ENCODE measurements at places on chromosomes 16 and 17. TPM values are rescaled to one million over a fixed set of nuclear protein-coding genes. Genes with fewer than 3 reads are reported as not detected.

Gene SPATA32
- total RNA-seq, result not detected

Gene ZNF205
- 16.4 TPM for total RNA-seq

Gene DOC2B
- total RNA-seq, result not detected

- no peak for DNase-seq
Measured at GRCh38 chr17:32564325-32564724, 77.5 kb downstream of the CDK5R1 start.

DNA sequence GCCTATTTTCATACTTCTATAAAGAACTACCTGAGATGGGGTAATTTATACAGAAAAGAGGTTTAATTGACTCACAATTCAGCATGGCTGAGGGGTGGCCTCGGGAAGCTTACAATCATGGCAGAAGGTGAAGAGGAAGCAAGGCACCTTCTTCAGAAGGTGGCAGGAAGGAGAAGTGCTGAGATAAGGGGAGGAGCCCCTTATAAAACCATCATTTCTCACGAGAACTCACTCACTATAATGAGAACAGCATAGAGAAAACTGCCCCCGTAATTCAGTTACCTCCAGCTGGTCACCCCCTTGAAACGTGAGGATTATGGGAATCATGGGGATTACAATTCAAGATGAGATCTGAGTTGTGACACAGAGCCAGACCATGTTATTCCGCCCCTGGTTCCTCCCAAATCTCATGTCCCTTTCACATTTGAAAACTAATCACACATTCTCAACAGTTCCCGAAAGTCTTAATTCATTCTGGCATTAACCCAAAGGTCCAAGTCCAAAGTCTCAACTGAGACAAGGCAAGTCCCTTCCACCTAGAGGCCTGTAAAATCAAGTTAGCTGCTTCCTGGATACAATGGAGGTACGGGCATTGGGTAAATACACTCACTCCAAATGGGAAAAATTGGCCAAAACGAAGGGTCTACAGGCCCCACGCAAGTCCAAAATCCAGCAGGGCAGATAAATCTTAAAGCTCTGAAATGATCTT, 237.7 kb downstream of the CDH13 start:
- DNase-seq, result no peak

GRCh38 chr16:82808036-82808435, 181.3 kb downstream of the CDH13 start:
- DNase-seq, result no peak

DNA sequence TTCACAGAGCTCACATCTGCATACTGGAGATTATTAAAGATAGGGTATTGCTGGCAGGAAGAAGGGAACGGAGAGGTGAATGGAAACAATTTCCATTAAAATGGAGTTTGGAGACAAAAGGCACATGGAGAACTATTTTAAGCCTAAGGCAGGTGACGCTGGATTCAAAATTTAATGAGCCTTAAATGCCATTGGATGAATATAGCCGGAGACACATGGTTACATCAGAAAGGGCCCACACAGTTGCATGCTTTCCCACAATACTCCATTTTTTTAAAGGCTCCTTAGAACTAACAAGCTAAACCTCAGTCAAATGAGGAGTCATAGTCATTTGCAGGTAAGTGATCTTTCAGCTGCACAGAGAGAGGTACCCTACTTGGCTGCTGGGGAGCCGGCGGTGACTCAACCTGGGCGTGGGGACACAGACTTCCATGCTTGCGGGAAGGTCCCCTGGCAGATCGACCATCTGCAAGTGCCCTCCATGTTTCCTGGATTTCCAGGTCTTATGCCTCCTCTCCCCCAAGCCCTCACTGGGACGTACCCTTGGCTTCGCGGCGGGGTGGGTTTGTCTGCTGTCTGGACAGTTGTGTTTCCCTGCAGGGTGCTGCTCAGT, 259.2 kb downstream of the CBLN1 start:
- DNase-seq, result peak; percentile 16

DNA sequence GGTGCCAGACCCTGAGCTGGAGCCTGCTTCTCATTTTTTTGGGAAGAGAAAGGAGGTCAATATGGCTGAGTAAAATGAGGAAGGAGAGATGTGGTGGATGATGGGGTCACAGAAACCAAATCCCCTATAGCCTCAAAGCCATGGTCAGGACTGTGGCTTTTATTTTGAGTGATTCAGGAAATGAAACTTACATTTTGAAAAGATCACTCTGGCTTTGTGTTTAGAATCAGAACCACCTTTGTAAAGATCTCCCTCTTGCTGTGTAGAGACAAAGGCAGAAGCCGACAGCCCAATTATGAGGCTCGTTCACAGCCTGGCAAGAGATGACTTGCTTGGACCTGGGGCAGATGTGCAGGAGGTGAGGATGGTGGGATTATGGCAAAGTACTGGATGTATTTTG, 121.6 kb upstream of the ANKFN1 start:
- DNase-seq, result no peak

- no peak for DNase-seq
Measured at GRCh38 chr17:63066158-63066813, 100.3 kb downstream of the TANC2 start.

- DNase-seq, result no peak
Measured at GRCh38 chr17:75922173-75922961, 17.7 kb upstream of the MRPL38 start.

DNA sequence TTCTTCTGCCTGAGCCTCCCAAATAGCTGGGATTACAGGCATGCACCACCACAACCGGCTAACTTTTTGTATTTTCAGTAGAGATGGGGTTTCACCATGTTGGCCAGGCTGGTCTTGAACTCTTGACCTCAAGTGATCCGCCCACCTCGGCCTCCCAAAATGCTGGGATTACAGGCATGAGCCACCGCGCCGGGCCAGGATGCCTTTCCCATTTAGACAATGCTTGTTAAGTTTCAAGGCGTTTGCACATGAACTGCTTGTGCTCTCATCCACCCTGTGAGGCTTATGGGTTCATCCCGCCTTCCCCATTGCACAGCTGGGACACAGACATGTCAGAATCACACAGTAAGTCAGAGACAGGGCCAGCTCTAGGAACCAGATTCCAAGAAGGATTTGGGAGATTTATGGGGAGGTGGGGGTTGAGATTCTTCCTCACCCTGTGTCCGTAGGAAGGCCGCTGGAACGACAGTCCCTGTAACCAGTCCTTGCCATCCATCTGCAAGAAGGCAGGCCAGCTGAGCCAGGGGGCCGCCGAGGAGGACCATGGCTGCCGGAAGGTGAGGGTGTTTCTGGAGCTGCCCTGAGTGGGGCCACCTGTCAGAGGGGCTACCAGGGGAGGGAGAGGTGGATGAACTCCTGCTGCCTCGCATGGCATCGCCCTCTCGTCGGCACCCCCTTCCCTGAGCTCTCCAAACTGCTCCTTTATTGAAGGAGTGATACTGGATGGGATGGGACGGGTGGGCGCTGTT, 46.3 kb downstream of the MRC2 start:
- DNase-seq, result no peak

- no peak for DNase-seq
Measured at GRCh38 chr16:49283376-49284049, 1.9 kb upstream of the CBLN1 start.

GRCh38 chr16:23182679-23183542, at the start of gene SCNN1G:
SCNN1G (plus strand) TSS chr16:23182745; CDS start chr16:23186272, 3,527 bp downstream.
- DNase-seq, result peak; percentile 5

Measured in fibroblast of lung (primary cell).